ENCODE measurements at places on chromosomes 16 and 17. TPM values are rescaled to one million over a fixed set of nuclear protein-coding genes. Genes with fewer than 3 reads are reported as not detected.

KRTAP9-4 gene
- not detected for total RNA-seq

CCDC57 gene
- 13.6 TPM for total RNA-seq

TAF1C gene
- total RNA-seq: 13.9 TPM

PRAC2 gene
- not detected for total RNA-seq

ASB16 gene
- 0.13 TPM for total RNA-seq

GJC1 gene
- 17.8 TPM for total RNA-seq

RND2 gene
- total RNA-seq: 0.12 TPM

GOSR2 gene
- 56.4 TPM for total RNA-seq

CNGB1 gene
- total RNA-seq: under 0.01 TPM

NDUFAF8 gene
- 43.6 TPM for total RNA-seq

ABCC12 gene
- not detected for total RNA-seq

ABCA10 gene
- total RNA-seq: 1.2 TPM

TK1 gene
- 136 TPM for total RNA-seq

TOM1L1 gene
- total RNA-seq: 20.9 TPM

INCA1 gene
- total RNA-seq: 0.25 TPM

GP2 gene
- total RNA-seq: not detected

TNK1 gene
- total RNA-seq: not detected

B3GNT9 gene
- 36.5 TPM for total RNA-seq

TACO1 gene
- 15.7 TPM for total RNA-seq

CARD14 gene
- total RNA-seq: not detected

GNAO1 gene
- not detected for total RNA-seq

CCL17 gene
- not detected for total RNA-seq

PYDC1 gene
- total RNA-seq: not detected

RAMP2 gene
- total RNA-seq: 0.19 TPM

SCGB1C2 gene
- not detected for total RNA-seq

CD19 gene
- total RNA-seq: not detected

C16orf89 gene
- 1.4 TPM for total RNA-seq

All from aortic smooth muscle cell (primary cell).